ENCODE measurements at places on chromosomes 2 and 18. TPM values are rescaled to one million over a fixed set of nuclear protein-coding genes. Genes with fewer than 3 reads are reported as not detected.

DNA sequence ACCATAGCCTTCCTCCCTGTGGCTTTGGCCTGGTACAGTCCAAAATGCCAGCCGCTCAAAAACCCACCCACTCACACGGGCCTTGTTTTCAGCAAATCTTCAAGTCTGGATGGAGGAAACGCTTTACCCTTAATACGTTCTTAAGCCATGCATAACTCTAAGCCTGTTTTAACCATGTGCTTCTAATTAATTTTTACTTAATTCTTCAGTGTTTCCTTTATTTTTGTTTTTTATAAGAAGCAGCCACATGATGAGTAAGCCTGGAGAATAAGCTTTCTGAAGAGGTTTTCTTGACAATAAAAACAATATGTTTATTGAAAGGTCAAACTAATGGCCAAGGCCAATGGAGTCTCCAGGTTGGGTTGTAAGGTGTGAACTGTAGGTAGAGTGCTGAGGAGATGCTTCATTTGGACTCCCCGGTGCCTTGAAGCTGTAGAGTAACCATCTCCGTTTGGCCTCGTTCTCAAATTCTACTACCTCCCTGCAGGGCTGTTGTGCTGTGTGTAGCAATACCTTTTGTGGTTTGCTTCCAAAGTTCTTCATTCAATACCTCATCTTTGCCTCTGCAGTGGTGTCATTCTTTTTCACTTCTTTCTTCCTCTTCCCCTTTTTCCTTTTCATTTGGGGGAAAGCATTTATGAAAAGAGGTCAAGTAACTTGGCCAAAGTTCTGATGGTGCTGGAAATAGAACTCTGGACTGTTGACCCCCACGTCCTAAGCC is 113.7 kb downstream of the PRKCE start:
- H3K4me1 ChIP-seq, result peaks cover 12% of the 10 kb centered on the region
- H3K27me3 ChIP-seq, result no peaks in the 10 kb centered on the region
- DNase-seq, result no peak
- H3K4me3 ChIP-seq, result no peak overlapping the region

DNA sequence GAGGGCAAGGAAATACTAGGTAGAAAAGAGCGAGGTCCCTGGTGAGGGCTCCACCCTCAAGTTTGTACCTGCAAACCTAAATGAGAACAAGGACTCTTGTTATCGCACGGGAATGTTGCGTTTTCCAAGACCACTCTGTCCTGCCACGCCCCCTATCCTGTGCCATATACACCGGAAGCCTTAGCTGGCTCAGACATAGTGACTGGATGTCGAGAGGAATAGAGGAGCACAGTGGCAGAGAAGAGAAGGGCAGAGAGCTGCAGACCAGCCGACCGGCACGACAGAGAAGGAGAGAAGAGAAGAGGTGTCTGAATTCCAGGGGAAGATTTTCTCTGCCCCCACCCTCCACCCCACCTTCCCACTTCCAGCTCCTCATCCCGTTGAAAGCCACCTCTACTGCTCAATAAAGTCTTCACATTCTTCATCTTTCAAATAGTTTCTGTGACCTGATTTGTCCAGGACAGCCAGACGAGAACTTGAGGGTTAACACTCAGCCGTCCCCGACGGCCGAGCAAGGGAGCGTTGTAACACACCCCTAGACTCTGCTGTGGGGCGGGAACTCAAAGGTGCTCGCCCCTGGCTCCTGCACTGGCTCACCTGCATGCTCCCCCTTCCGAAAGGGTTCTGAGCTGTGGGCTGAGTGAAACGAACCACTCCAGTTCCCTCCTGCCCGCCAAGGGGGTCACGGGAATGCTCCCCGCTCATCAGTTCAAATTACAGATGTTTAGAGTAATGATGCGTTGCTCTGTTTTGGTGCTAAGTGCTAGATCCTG is 24.9 kb upstream of the COL3A1 start:
- H3K27me3 ChIP-seq, result no peaks in the 10 kb centered on the region
- H3K4me1 ChIP-seq, result no peaks in the 10 kb centered on the region
- H3K27ac ChIP-seq, result no peak overlapping the region
- DNase-seq, result no peak
- H3K36me3 ChIP-seq, result no peaks in the 10 kb centered on the region
- H3K4me3 ChIP-seq, result no peak overlapping the region

Gene CCDC88A
- 73.5 TPM for total RNA-seq

Gene GPR55
- total RNA-seq, result 2.6 TPM

Gene GFPT1
- 37.0 TPM for total RNA-seq

- DNase-seq, result no peak
- peaks cover 5% of the 10 kb centered on the region for H3K4me1 ChIP-seq
- H3K27me3 ChIP-seq, result no peaks in the 10 kb centered on the region
- peaks cover 65% of the 10 kb centered on the region for H3K36me3 ChIP-seq
- no peak overlapping the region for H3K4me3 ChIP-seq
- H3K27ac ChIP-seq, result no peak overlapping the region
Measured at GRCh38 chr2:229815858-229816257, 101.5 kb upstream of the DNER start.

- H3K27me3 ChIP-seq, result no peaks in the 10 kb centered on the region
- DNase-seq, result no peak
- H3K4me1 ChIP-seq, result peaks cover 26% of the 10 kb centered on the region
- no peak overlapping the region for H3K4me3 ChIP-seq
- H3K36me3 ChIP-seq, result no peaks in the 10 kb centered on the region
Measured at GRCh38 chr2:231388725-231389346, 6.7 kb upstream of the B3GNT7 start.

Gene ARL4C
- 6.3 TPM for total RNA-seq

DNA sequence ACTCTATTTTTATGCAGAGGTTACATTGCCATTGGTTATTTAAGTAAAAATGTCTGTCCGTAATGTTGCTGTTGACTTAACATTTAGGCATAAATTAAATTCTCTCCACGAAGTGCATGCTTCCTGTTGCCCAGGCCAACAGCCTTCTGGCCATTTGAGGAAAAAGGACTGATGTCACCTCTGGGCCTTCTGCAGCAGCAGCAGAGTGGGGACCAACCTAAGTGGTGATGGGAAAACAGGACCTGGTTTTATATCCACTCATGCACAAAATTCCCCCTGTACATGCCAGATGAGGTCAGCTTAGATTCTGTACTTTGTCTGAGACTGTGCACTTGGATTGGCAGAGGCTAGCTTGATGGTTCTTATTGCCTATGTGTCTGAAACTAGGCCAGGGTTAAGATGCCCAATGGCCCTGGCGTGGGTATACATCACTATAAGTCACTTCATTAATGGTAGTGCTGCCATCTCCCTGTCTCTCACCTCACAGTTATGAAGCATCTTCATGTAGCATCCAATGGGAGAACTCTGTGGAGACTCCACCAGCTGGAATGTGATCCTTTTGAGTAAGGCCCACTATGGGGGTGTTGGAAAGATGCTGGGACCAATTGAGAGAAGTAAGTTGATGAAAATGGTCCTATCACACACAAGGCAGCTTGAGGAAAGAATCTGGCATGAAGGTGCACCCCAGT is 4.4 kb downstream of the ARHGAP25 start:
- DNase-seq, result no peak
- no peak overlapping the region for H3K4me3 ChIP-seq
- H3K27ac ChIP-seq, result no peak overlapping the region
- H3K36me3 ChIP-seq, result no peaks in the 10 kb centered on the region

Gene SNRNP27
- 130 TPM for total RNA-seq

GRCh38 chr18:68263481-68263880 is 451.4 kb downstream of the TMX3 start:
- H3K4me1 ChIP-seq, result peaks cover 11% of the 10 kb centered on the region
- H3K4me3 ChIP-seq, result no peak overlapping the region
- H3K36me3 ChIP-seq, result no peaks in the 10 kb centered on the region
- DNase-seq, result no peak

DNA sequence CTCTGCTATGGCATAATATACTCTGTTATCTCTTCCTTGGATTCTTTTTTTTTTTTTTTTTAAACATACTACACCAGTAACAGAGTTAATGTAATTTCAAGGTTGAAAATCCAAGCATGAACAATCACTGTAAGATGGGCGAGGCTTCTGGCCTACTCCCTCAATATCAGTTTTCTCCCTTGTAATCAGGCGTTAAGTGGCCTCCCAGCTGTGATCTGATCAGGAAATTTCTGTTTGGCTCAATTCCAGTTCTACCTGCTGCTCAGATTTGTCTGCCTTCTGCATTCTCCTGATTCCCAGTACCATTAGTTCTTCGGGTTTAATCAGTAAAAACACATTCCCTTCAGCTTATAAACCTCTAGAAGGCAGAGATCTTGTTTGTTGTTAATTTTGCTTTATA is 18.6 kb downstream of the PRKD3 start:
- H3K27me3 ChIP-seq, result no peaks in the 10 kb centered on the region
- no peak for DNase-seq
- H3K4me3 ChIP-seq, result no peak overlapping the region
- peaks cover 4% of the 10 kb centered on the region for H3K36me3 ChIP-seq

DNA sequence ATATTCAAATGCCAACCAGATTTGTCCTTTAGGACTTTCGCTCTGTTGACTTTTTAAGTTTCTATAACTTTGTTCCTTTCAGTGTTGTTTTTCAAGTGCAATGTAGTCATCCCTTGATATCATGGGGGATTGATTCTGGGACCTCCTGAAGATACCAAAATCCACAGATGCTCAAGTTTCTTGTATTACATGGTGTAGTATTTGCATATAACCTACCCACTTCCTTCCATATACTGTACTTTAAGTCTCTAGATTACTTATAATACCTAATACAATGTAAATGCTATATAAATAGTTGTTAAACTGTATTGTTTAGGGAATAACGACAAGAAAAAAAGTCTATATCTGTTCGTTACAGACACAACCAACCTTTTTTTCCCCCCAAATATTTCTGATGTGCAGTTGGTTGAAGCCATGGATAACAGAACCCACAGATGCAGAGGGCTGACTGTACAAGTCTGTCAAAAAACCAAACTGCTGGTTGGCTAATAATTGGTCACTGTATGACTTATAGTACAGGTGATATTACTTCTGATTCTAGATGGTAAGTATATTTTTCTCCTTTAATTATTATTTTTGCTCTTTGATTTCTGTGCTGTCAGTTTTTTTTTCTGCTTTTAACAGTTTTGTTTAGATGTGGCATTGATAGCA is 201.7 kb upstream of the STON1 start:
- H3K4me1 ChIP-seq, result peaks cover 28% of the 10 kb centered on the region
- DNase-seq, result no peak
- H3K27ac ChIP-seq, result no peak overlapping the region
- H3K36me3 ChIP-seq, result peaks cover 3% of the 10 kb centered on the region
- H3K27me3 ChIP-seq, result no peaks in the 10 kb centered on the region

GRCh38 chr2:168006498-168006897 is 240.9 kb downstream of the STK39 start:
- no peak overlapping the region for H3K27ac ChIP-seq
- no peaks in the 10 kb centered on the region for H3K36me3 ChIP-seq
- H3K4me3 ChIP-seq, result no peak overlapping the region
- no peaks in the 10 kb centered on the region for H3K27me3 ChIP-seq
- H3K4me1 ChIP-seq, result peaks cover 5% of the 10 kb centered on the region
- DNase-seq, result no peak

DNA sequence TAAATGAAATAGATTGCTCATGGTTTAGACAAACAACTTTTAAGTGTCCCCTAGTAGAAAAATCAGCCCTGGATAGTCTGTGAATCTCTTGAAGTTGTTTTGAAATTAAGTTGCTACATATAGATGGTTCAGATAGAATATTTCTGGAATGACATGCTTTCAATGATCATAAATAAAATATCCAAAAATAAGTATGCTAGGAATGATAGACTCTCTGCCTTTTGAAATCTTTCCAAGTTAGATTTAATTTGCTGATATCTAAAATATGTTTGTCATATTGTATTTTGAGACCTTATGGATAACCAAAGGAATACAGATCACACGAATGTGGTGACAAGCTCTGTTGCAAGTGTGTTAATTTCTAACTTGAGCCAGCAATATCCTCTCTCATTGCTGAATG is 488.7 kb downstream of the THSD7B start:
- no peak overlapping the region for H3K27ac ChIP-seq
- no peak overlapping the region for H3K4me3 ChIP-seq
- no peaks in the 10 kb centered on the region for H3K27me3 ChIP-seq
- peaks cover 43% of the 10 kb centered on the region for H3K4me1 ChIP-seq
- no peak for DNase-seq
- no peaks in the 10 kb centered on the region for H3K36me3 ChIP-seq

Gene TMEM163
- not detected for total RNA-seq

DNA sequence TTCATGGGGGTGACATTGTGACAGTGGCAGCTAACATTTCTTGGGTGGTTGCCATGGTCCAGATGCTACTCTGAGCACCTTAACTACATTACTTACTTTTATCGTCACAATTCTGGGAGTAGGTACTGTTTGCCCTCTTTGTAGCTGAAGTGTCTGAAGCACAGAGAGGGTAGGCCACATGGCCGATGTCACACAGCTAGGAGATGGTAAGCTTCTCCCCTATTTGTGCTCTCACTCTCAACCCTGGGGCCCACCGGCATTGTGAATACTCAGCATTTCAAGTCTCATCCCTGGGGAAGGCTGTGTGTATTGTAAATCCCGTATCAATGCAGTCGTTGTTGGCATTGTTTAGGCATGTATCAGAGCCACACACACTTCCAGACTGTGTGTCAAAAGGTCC is 136.6 kb downstream of the ACOXL start:
- no peaks in the 10 kb centered on the region for H3K36me3 ChIP-seq
- no peaks in the 10 kb centered on the region for H3K4me1 ChIP-seq
- H3K4me3 ChIP-seq, result no peak overlapping the region
- H3K27ac ChIP-seq, result no peak overlapping the region
- DNase-seq, result no peak
- 0 out of 2 replicates have a peak, but pooled peaks cover 4% of the 10 kb centered on the region for H3K27me3 ChIP-seq

- H3K36me3 ChIP-seq, result no peaks in the 10 kb centered on the region
- no peaks in the 10 kb centered on the region for H3K27me3 ChIP-seq
- DNase-seq, result no peak
- H3K4me1 ChIP-seq, result peaks cover 13% of the 10 kb centered on the region
- no peak overlapping the region for H3K27ac ChIP-seq
Measured at GRCh38 chr2:172038604-172039003, 38.9 kb downstream of the METAP1D start.

All from SJSA1 (cell line).